HepG2 (cell line): ENCODE measurements at places on chromosomes 12 and 14. TPM values are rescaled to one million over a fixed set of nuclear protein-coding genes. Genes with fewer than 3 reads are reported as not detected.

The ACADS gene
- total RNA-seq: 22.4 and 27.7 TPM in 2 replicates

- peak; percentile 96 for DNase-seq
Measured at GRCh38 chr12:124916374-124917134, 2.1 kb upstream of the UBC start.

DNA sequence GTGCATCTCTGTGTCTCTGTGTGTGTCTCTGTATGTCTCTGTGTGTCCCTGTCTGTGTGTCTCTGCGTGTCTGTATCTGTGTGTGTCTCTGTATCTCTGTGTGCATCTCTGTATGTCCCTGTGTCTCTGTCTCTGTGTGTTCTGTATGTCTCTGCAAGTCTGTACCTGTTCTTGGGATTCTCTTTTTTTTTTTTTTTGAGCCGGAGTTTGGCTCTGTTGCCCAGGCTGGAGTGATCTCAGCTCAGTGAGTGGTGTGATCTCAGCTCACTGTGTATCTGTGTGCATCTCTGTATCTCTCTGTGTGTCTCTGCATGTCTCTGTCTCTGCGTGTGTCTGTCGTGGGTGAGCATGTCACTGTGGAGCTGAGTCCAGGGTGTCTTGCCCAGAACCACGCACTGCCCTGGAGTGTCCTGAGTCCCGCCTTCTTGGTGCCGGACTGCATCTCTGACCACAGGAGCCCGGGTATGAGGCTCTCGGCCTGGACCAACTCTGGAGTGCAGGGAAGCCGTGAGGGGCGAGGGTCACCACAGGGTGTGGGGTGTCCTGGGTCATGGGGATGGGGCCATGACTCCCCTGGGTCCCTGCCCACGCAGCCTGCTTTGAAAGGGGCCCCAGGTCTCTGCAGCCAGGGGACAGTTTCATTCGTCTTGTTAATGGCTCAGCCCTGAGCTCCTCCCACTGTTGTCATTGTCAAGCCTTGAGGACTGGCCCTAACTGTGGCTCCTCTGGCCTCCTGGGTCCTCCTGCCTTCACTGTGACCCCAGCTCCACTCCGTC is 11.8 kb downstream of the MYL2 start:
- DNase-seq: no peak

DNA sequence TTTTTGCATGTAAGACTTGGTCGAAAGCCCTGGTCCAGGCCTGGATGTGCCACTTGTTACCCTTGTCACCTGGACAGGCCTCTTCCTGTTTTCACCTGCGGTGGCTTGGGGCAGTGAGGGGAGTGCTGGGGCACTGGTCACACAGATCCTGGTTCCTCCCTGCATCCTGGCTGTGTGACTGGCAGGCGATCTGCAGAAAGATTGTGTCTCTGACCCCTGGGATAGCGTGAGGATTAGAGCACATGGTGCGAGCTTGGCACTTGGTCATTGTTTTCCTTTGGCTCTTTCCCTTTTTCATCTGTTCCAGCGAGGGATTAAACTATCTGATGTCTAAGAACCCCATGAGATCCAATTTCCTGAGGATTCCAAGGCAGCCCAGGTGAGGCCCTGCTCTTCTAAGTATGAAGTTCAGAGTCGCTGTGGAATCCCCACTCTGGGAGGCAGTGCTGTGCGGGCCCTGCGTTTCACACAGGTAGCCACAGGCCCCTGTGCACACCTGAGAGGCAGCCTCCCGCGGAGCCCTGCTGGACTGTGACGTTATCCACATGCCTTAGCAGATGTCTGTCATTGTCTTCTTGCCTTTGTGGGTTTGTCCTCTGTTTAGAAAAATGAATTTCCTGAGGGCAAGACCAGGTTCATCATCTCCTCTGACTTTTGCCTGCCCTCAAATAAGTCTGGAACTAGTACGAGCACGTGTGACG is 288.4 kb downstream of the CACNA1C start:
- DNase-seq: no peak

The TC2N gene
- total RNA-seq: not detected in 2 replicates

DNA sequence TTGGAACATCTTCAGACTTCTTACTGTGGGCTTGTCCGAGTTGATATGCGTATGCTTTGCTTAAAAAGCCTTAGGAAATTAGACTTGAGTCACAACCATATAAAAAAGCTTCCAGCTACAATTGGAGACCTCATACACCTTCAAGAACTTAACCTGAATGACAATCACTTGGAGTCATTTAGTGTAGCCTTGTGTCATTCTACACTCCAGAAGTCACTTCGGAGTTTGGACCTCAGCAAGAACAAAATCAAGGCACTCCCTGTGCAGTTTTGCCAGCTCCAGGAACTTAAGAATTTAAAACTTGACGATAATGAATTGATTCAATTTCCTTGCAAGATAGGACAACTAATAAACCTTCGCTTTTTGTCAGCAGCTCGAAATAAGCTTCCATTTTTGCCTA is 8.8 kb downstream of the LRR1 start:
- no peak for DNase-seq

The SLC8A3 gene
- 0.02 TPM in 1 of 2 replicates, not detected in the other for total RNA-seq

- DNase-seq: no peak
Measured at GRCh38 chr12:122137229-122137628, 36.8 kb downstream of the IL31 start.

- no peak for DNase-seq
Measured at GRCh38 chr12:67909091-67909531, 80.1 kb upstream of the IFNG-AS1 start.

GRCh38 chr14:74703043-74703442 is 9.8 kb downstream of the AREL1 start:
- no peak for DNase-seq

The KRT72 gene
- total RNA-seq: not detected in 2 replicates

- DNase-seq: no peak
Measured at GRCh38 chr14:62301080-62301479, 538.9 kb downstream of the SNAPC1 start.

The SLC17A8 gene
- 0.10 and 0.15 TPM in 2 replicates for total RNA-seq

The TGM1 gene
- total RNA-seq: 1.9 and 3.2 TPM in 2 replicates

The GPRC5D gene
- not detected in 2 replicates for total RNA-seq
